ENCODE measurements at places on chromosomes 12 and 14.

GRCh38 chr12:19630536-19630935 lies 191.2 kb downstream of the AEBP2 start:
- DNase-seq: no peak

- no peak for DNase-seq
These were observed 26.2 kb downstream of the NID2 start for GRCh38 chr14:52042371-52043289.

- DNase-seq: no peak
These were observed 54.0 kb downstream of the SLC38A1 start for GRCh38 chr12:46214668-46215436.

- no peak for DNase-seq
These were observed 103.0 kb downstream of the VCPKMT start for GRCh38 chr14:50013198-50013918.

GRCh38 chr14:30608533-30609006 lies 13.5 kb upstream of the SCFD1 start:
- DNase-seq: no peak

GRCh38 chr12:124392271-124392666 lies 97.4 kb downstream of the RFLNA start:
- no peak for DNase-seq

DNA sequence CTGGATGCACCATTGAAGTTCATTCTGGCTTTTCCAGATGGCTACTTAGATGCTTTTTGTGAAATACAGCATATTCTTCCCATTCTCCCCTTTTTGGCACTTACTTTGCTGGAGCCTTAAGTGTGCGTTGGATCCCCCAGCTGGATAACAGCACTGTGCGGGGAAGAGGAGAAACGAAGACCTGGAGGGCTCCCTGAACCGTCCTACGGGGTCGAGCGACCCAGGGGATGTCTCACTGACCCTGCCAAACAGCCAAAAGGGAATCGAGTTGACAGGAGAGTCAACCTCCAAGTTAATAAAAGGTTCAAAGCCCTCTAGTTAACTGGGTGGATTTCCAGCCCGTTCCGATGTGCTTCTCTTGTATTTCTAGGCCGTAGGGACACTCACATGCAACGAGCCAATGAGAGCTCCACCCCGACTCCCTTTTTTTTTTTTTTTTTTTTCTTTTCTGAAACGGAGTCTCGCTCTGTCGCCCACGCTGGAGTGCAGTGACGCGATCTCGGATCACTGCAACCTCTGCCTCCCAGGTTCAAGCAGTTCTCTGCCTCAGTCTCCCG lies 1.0 kb upstream of the CAMKK2 start:
- no peak for DNase-seq

DNA sequence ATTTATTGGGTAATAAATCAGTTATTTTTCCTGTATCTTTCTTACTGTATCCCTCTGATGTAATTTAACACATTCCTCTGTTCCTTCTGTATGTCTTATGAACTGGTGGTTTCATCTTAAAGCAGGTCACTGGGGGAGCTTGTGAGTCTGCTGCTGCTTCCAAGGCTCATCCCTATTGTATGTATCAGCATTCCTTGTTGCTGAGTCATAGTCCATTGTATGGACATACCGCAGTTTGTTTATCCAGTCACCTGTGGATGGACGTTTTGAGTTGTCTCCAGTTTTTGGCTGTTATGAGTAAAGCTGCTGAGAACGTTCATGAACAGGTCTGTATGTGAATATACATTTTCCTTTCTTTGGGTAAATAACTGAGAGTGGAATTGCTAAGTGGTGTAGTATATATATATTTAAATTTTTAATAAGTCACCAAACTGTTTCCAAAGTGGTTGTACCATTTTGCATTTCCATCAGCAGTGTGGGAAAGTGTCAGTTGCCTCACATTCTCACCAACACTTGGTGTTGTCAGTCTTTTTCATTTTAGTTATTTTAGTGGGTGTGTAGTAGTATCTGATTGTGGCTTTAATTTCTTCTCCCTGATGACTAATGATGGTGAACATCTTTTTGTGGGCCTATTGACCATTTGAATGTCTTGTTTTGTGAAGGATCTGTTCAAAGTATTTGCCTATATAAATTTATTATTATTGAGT lies 82.7 kb downstream of the BEGAIN start:
- DNase-seq: peak; percentile 36

DNA sequence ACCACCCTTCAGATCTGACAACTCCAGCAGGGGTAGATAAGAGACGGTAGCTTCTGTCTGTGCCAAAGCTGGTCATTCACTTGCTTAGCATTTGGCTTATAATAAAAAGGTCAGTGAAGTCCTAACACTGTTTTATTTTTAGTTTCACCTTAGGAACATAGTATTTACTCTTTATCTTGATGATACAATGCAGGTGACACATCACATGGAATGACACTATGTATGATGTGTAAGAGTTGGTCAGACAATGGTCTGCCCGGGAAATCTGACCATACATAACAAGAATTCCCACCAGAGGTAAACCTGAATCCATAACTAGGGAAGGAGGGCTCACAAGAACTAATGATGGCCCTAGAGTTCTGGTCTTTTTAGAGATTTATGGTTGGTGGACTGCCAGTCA lies 66.6 kb downstream of the IFNG start:
- no peak for DNase-seq

DNA sequence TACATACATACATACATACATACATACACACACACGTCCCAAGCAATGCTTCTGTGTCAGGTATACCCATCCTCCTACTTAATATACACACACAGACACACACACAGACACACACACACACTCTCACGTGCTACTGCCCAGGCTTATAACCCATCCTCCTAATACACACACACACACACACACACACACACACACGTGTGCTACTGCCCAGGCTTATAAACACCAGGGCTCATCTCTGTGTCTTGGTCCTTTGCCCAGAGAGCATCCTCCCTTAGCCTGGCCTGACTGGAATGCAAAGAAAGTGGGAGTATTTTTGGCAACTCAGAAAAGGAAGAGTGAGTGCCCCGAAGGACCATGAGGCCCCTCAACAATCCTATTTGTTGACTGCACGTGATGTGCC lies 129.0 kb downstream of the RBM19 start:
- peak; percentile 9 for DNase-seq

DNA sequence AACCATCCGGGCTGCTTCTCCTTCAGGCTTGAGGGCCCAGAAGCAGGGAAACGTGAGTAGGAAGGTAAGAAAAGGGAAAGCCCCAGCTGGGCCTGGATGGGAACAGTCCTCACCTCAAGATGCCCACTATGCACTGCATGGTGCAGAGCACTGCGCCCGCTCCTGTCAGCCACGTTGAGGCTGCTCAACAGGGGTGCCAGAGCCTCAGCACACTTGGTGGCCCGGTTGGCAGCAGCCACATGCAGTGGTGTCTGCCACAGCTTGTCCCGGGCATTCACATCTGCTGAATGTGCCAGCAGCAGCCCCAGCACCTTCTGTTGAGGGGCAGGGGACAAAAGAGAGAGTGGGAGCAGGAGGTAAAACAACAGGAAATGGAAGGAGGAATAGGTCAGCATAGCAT lies 2.5 kb downstream of the ANKRD52 start:
- DNase-seq: no peak

DNA sequence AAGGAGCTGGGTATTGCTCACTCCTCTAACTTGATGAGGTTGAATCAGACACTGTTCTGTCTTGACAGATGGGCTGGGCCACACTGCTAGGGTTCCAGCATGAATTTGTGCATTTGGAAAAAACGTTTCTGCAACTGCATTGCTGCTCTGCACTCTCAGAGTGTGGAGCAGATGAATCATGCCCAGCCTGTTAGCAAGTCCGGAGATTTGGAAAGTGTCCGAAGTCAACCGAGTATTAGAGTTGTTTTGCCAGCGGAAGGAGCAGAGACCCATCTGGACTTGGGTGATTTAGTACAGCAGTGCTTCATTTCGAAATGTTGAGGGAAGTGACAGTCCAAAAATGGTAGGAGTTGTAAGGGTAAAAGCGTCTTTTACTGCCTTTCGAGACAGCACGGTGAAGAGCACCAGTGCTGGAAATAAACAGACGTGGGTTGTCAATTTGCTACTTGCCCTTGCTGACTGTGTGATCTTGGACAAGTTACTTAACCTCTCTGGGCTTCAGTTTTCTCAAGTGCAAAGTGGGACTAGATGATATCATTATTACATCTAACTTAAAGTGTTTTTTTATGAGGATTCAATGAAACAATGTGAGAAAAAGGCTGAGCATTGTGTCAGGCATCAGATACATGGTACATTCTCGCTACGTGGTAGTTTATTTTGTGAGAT lies 139.5 kb downstream of the CHST11 start:
- DNase-seq: no peak

DNA sequence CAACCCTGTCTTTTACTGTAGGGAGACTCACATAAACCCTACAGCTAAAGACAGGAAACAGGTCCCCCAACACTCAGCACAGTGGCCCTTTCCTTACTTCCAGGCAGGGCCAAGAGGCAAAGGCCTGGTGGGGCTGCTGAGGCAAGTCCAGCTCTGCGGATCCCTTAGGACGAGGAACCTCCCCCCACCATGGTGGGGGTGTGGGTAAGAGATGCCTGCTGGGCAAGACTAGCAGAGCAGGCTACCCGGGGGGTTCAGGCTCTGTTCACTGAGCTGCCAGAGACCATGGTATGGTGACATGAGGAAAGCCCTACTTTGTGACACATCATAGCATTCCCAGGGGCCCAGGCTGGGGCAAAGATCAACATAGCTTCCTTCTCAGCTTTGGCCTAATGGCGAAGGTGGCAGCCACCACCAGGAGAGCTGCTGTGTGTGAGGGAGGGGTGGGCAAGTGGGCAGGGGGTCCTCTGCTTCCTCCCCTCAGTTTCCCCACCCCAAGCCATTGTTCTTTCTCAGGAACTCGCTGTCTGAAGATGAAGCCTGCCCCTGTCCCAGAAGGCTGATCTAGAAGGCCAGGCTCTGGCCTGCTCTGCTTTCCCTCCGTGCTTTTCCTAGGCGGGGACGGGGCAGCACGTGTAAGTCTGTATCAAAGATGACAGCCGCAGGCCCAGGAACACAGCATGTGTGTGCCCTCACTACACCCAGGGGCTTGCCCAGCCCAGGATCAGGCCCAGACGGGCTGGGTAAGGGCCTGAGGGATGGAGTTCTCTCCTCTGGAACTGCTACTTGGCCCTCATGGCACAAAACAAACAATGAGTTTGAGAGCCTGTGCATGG lies 10.1 kb upstream of the TINF2 start:
- no peak for DNase-seq

DNA sequence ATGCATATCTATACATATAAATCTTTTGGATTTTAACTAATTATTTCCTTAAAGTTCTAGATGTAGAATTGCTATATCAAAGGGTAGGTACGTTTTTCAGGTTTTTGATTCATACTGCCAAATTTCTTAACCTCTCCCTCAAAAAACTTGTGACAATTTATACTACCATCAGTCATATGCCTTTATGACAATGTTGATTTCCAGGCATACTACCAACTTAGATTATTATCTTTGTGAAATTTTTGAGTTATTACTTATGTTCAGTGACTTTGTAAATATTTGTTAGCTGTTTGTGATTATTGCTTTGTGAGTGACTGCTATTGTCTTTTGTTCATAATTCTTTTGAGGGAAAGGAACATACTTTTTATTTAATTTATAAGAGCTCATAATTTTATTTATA lies 107.0 kb downstream of the SLC38A6 start:
- DNase-seq: no peak

DNA sequence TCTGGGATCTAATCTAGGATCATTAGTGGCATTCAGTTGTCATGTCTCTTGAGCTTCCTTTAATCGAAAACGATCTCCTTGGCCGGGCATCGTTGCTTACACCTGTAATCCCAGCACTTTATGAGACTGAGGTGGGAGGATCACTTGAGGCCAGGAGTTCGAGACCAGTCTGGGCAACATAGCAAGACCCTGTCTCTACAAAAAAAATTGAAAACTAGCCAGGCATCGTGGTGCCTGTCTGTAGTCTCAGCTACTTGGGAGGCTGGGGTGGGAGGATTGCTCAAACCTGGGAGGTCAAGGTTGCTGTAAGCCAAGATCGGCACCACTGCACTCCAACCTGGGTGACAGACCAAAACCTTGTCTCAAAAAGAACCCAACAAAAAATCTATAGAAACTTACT lies 9.0 kb downstream of the PUS1 start:
- no peak for DNase-seq

DNA sequence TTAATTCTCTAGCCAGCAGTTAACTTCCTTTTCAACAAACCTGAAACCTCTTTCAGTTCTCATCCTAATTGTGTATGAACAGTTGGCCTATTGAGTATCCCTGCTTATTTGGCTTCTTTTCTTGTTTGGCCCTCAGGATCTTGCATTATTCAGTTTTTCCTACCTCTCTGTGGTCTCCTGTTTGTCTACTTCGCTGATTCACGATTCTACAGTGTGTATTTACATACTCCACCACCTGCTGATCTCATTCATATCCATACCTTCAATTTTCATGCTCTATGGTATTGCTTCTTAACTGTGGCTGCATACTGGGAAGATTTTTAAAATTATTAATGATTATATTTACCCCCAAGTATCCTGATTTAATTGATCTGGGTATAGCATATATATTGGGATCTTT lies 56.4 kb downstream of the RASSF9 start:
- no peak for DNase-seq

DNA sequence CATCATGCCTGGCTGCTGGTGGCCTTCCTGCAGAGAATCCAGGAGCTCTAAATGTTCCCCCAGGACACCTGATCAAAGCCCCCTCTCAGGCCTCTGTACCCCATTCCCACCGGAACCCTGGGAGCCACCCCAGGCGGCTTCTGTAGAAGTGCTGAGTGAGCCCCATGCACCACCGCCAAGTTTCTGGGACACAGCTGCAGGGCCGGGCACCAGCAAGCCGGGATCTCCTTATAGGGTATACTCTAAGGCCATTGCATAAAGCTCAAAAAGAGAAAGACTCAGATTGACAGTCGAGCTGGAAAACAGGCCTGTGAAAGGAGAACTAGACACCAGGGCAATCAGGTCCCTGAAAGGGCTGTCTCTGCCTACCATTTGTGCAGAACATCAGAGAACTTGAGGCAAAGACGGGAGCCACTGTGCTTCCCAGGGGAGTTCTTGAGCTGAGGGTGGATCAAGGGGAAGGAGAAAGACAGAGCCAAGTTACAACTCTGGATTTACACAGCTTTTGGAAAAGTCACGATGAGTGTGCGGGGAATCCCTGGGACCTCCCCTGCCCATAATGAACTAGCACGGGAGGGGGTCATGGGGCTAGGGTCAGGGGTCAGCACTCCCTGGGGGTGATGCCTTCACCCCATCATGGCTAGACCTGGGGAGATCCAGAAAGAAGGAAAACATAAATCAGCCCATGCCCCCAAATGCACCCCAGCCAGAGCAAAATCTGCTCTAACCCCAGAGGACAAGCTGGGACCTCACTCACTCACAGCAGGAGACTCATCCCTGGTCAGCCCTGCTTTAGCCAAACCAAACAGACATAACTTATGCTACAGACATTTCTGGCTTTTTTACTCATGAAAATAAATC lies 51.1 kb downstream of the ITPK1 start:
- no peak for DNase-seq

GRCh38 chr12:95976416-95976832 lies 19.7 kb downstream of the HAL start:
- peak; percentile 54 for DNase-seq

DNA sequence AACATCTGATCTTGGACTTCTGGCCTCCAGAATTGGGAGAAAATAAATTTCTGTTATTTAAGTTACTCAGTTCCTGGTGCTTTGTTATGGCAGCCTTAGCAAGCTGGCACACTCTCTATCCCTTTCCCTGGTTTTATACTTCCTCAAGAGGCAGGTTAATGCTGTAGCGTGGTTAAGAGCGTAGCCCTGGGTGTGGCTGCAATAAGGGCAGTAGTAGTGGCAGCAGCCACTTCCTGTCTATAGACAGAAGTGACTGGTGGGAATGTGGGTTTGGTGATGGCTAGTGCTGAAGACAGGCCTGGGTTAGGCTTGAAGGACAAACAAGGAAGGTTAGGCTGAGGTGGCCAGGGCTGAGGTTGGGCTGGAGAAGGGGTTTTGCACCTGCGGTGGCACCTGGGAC lies 3.6 kb upstream of the LGALS3 start:
- DNase-seq: no peak

All from NCI-H226 (cell line).